ENCODE measurements at places on chromosomes 3 and 15.

DNA sequence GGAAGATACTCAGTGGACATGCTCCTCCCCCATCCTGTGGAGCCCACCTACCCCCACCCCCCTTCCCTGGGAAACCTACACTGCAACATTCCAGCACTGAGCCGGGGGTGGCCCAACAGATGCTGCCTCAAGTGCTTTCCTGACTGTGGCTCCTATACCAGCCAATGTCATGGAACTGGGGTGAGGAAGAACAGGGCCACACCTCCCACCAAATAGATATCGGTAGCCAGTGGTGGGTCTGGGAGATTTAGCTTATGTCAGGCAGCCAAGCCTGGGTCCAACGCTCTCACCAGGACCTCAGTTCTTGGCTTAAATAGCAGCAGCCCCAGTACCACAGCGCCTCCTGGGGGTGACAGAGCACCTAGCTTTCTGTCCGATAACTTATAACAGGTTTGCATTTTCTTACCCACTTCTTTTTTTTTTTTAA is 30.3 kb downstream of the CDC25A start:
- H3K27me3 ChIP-seq = no peaks in the 10 kb centered on the region
- H3K36me3 ChIP-seq = peaks cover 5% of the 10 kb centered on the region
- peak; percentile 55 for DNase-seq

DNA sequence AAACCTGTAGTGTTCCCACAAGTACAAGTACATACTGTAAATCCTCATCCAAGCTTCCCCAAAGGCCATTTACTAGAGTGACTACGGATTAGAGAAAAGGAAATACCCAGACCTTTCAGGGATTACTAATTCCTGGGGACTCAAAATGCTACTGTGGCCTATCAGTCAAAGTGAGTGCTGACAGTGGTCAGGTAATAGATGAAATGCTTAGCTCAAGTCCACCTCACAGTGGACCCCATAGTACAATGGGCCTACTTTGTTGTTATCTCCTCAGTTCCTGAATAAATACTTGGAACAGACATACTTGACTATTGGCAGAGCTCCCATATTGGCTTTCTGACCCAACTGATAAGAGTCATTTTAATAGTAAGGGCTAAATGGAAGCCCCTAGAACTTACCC is 61.6 kb downstream of the MAP4 start:
- H3K36me3 ChIP-seq = no peaks in the 10 kb centered on the region
- no peak overlapping the region for H3K27ac ChIP-seq
- H3K27me3 ChIP-seq = no peaks in the 10 kb centered on the region
- no peak overlapping the region for H3K4me3 ChIP-seq
- H3K4me1 ChIP-seq = no peaks in the 10 kb centered on the region
- no peak for DNase-seq

GRCh38 chr3:113783463-113783862 is 36.6 kb downstream of the ATP6V1A start:
- no peak overlapping the region for H3K27ac ChIP-seq
- no peaks in the 10 kb centered on the region for H3K36me3 ChIP-seq
- H3K4me3 ChIP-seq = no peak overlapping the region
- H3K4me1 ChIP-seq = peaks cover 8% of the 10 kb centered on the region
- no peak for DNase-seq

- no peak overlapping the region for H3K4me3 ChIP-seq
- H3K27ac ChIP-seq = no peak overlapping the region
- no peaks in the 10 kb centered on the region for H3K36me3 ChIP-seq
- H3K4me1 ChIP-seq = no peaks in the 10 kb centered on the region
These were observed 193.1 kb downstream of the EPHA3 start for GRCh38 chr3:89300526-89300925.

DNA sequence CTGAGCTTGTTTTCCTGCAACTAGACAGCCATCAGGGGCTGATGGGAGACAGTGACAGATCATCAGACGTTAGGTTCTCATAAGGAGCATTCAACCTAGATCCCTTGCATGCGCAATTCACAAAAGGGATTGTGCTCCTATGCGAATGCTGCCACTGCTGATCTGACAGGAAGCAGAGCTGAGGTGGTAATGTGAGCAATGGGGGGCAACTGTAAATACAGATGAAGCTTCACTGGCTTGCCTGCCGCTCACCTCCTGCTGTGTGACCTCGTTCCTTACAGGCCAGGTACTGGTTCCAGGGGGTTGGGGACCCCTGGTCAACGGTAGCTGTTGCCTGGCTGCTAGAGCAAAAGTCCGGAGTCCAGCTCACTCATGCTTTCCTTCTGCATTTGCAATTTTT is 26.4 kb upstream of the KCNAB1 start:
- no peak for DNase-seq
- H3K4me3 ChIP-seq = no peak overlapping the region
- H3K27ac ChIP-seq = no peak overlapping the region
- no peaks in the 10 kb centered on the region for H3K4me1 ChIP-seq

GRCh38 chr15:84643838-84644237 is 10.2 kb downstream of the WDR73 start:
- H3K36me3 ChIP-seq = peaks cover 1% of the 10 kb centered on the region
- no peaks in the 10 kb centered on the region for H3K4me1 ChIP-seq
- H3K27me3 ChIP-seq = no peaks in the 10 kb centered on the region
- no peak overlapping the region for H3K27ac ChIP-seq
- DNase-seq = no peak

GRCh38 chr3:110623571-110623970 is 448.0 kb upstream of the NECTIN3 start:
- H3K36me3 ChIP-seq = no peaks in the 10 kb centered on the region
- no peaks in the 10 kb centered on the region for H3K27me3 ChIP-seq
- H3K4me3 ChIP-seq = no peak overlapping the region
- H3K4me1 ChIP-seq = peaks cover 75% of the 10 kb centered on the region
- DNase-seq = no peak

DNA sequence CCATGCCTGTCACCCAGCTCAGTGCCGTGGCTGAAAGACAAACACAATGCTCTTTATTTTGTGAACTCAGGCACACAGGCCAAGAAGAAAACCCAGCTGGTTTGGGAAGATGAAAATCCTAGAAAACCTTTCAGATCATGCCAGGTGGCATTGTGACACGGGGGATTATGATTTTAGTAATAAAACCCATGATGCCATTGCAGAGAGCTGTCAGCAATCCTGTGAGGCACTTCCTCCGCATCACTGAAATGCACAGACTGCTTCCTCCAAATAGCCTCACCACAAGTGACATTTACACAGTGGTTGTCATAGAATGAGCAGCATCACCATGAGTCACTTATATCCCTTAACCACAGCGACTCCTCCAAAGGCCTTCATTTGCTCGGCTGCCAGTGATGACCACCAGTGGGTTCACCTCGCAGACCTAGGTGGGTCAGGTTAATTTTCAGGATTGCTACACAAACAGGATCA is 22.7 kb downstream of the ABHD6 start:
- no peaks in the 10 kb centered on the region for H3K27me3 ChIP-seq
- H3K27ac ChIP-seq = no peak overlapping the region
- H3K36me3 ChIP-seq = no peaks in the 10 kb centered on the region

GRCh38 chr3:124787476-124788195 is 57.4 kb downstream of the UMPS start:
- no peaks in the 10 kb centered on the region for H3K36me3 ChIP-seq
- H3K4me3 ChIP-seq = no peak overlapping the region
- no peaks in the 10 kb centered on the region for H3K27me3 ChIP-seq
- H3K27ac ChIP-seq = no peak overlapping the region
- DNase-seq = no peak

- no peak overlapping the region for H3K27ac ChIP-seq
- DNase-seq = no peak
- H3K4me1 ChIP-seq = no peaks in the 10 kb centered on the region
- no peaks in the 10 kb centered on the region for H3K27me3 ChIP-seq
- H3K4me3 ChIP-seq = no peak overlapping the region
- no peaks in the 10 kb centered on the region for H3K36me3 ChIP-seq
These were observed 18.2 kb upstream of the ZBTB20 start for GRCh38 chr3:115165266-115165665.

- no peaks in the 10 kb centered on the region for H3K36me3 ChIP-seq
- DNase-seq = no peak
- H3K4me1 ChIP-seq = no peaks in the 10 kb centered on the region
- H3K27ac ChIP-seq = no peak overlapping the region
- no peaks in the 10 kb centered on the region for H3K27me3 ChIP-seq
- no peak overlapping the region for H3K4me3 ChIP-seq
These were observed 1088.9 kb downstream of the NAALADL2 start for GRCh38 chr3:175948041-175948440.

DNA sequence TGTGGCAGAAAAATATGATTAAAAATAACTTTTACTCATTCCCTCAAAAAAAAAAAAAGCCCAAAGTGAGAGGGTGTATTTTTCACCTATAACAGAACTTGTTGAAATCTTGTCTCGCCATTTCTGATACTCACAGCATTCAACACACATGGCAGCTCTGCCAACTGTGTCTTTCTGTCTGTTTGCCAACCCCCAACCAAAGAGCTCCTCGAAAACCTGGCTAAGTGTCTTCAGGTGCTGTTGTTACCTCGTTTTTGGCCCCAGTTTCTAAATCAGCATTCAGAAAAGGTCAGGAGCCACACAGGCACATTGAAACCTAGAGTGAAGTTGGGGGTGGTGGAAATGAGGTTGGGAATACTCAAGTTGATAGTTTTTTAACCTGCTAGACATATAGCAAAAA is 123.5 kb downstream of the TMEM108 start:
- no peaks in the 10 kb centered on the region for H3K36me3 ChIP-seq
- H3K4me3 ChIP-seq = no peak overlapping the region
- H3K27me3 ChIP-seq = no peaks in the 10 kb centered on the region
- H3K27ac ChIP-seq = no peak overlapping the region
- no peak for DNase-seq
- H3K4me1 ChIP-seq = no peaks in the 10 kb centered on the region

DNA sequence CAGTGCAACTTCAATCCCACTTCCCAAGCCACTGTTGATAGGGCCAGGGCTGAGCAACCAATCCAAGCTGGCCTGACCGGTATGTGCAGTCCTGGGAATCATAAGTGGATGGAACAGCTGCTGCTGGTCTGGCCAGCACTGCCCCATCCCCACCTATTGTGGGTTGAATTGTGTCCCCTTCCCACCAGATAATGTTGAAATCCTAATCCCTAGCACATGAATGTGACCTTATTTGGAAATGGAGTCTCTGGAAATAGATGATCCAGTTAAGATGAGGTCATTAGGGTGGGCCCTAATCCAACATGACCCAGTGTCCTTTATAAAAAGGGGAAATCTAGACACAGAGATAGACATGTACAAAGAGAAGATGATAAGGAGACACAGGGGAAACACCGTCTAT is 13.7 kb upstream of the PDIA5 start:
- H3K27ac ChIP-seq = no peak overlapping the region
- no peaks in the 10 kb centered on the region for H3K36me3 ChIP-seq
- H3K4me1 ChIP-seq = peaks cover 18% of the 10 kb centered on the region
- H3K27me3 ChIP-seq = no peaks in the 10 kb centered on the region
- peak; percentile 28 for DNase-seq

DNA sequence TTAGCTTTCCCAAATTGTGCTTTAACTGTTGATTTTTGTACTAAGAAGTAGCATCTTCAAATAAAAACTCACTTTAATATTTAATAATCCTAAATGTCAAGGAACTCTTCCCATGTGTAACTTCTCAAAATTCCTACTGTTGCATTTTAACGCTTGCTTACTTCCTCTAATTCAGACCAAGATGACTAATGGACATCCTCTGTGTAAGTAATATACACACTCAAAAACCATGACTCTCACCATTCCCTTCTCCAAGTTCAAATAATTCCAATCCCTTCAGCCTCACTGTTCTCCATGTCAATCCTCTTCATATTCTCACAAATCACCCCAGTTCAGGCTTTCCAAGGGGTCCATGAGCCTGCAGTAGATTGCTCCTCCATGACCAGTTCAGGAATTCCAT is 13.0 kb downstream of the MRPL46 start:
- H3K27me3 ChIP-seq = no peaks in the 10 kb centered on the region
- no peak overlapping the region for H3K27ac ChIP-seq
- H3K36me3 ChIP-seq = no peaks in the 10 kb centered on the region
- no peaks in the 10 kb centered on the region for H3K4me1 ChIP-seq

GRCh38 chr3:15726881-15727280 is 70.9 kb downstream of the ANKRD28 start:
- H3K27ac ChIP-seq = no peak overlapping the region
- no peak overlapping the region for H3K4me3 ChIP-seq
- no peaks in the 10 kb centered on the region for H3K4me1 ChIP-seq

- no peak for DNase-seq
- H3K4me3 ChIP-seq = no peak overlapping the region
- H3K27ac ChIP-seq = no peak overlapping the region
- H3K4me1 ChIP-seq = no peaks in the 10 kb centered on the region
- no peaks in the 10 kb centered on the region for H3K36me3 ChIP-seq
These were observed 419.2 kb downstream of the MECOM start for GRCh38 chr3:169244119-169244864.

GRCh38 chr15:58318517-58318916 is 113.3 kb upstream of the LIPC start:
- no peak for DNase-seq
- no peaks in the 10 kb centered on the region for H3K36me3 ChIP-seq
- H3K4me1 ChIP-seq = no peaks in the 10 kb centered on the region
- no peaks in the 10 kb centered on the region for H3K27me3 ChIP-seq
- no peak overlapping the region for H3K4me3 ChIP-seq
- no peak overlapping the region for H3K27ac ChIP-seq

DNA sequence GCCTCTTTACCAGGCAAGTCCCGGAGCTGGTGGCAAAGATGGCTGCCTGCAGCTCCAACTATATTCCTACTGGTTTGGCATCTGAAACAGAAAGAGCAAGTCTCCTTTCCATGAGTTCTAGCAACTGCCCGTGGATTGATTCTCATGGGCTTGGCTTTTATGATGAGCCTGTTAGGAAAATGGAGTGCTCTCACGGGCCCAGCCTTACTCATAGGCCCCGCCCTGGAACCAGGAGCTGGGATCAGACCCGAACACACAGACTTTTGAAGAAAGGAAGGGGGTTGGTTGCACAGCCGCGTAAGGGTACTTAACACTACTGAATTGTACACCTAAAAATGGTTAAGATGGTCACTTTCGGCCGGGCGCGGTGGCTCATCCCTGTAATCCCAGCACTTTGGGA is 2.9 kb downstream of the NRROS start:
- no peaks in the 10 kb centered on the region for H3K36me3 ChIP-seq
- no peak for DNase-seq
- H3K27me3 ChIP-seq = no peaks in the 10 kb centered on the region
- H3K27ac ChIP-seq = no peak overlapping the region

DNA sequence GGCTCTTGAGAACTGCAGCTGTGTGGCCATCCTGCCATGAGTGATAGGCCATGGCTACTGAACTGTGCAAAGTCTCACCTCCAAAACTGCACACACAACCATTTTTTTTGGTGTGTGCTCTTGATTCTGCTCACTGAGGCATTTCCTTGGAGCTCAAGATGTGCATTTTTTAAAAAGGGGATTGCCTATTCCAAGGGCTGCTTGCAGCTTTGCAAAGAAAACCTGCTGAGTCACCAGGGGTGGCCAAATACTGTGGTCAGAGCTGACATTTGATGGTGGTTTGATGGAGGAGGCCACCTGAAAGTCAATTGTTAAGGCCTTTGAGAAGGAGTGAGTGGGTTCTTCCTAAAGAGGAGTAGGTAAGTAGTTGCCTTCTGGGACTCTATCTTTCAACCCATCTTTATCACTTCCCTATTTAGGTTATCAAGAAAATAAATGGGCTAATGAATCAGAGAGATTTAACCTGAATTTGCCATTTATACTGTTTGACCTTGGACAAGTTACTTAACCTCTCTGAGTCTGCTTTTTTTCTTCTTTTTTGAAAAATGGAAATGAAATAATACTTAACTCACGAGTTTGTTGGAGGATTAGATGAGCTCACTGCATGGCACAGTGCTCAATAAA is 87.9 kb downstream of the CHST2 start:
- no peaks in the 10 kb centered on the region for H3K4me1 ChIP-seq
- no peaks in the 10 kb centered on the region for H3K27me3 ChIP-seq
- DNase-seq = no peak
- no peak overlapping the region for H3K27ac ChIP-seq
